Cerebellar nuclear complex (tissue), 1 donor: ENCODE measurements at places on chromosomes 2 and 18.
A peak's percentile ranks its signal among the peaks of the same experiment; 100 is the strongest.

GRCh38 chr2:45380131-45380836 lies 230.8 kb downstream of the SRBD1 start:
- no peak for DNase-seq

DNA sequence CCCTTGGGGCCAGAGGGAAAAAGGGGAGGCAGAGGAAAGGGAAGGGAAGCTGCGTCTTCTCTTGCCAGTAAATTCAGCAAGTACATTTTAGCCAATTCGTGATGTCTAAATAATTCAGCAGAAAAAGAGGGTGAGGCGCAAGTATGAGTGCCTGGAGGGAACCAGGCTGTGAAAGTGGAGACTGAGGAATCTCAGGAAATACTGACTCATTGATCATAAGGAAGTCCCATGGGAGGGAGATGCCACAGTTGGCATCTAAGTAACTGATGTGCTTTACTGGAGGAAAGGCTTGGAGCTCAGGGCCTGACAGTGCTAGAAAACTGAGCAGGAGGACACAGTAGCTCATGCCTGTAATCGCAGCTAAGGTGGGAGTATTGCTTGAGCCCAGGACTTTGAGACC lies 31.1 kb downstream of the KIF5C start:
- DNase-seq: no peak

- DNase-seq: no peak
Measured at GRCh38 chr2:81324046-81324445, 1019.5 kb upstream of the LRRTM1 start.

GRCh38 chr2:185610301-185610700 lies 128.3 kb upstream of the FSIP2 start:
- no peak for DNase-seq

DNA sequence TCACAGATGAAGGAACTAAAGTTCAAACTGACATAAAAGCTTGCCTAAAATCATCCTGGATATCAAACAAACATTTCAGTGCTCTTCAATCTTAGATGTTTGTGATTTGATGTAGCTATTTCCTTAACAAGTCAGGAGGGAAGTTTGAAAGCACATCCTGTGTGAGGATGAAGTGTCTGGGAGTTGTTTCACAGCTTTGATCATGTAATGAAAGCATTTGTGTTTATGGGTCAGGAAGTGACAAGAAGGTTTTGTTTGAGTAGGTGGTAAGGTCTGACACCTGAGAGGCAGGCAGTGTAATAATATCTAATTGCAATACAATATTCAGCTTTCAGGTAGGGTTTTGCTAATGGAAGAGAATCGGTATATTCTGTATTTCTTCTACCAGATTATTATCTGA lies 26.0 kb upstream of the CSRNP3 start:
- no peak for DNase-seq

GRCh38 chr2:118834901-118835745 lies 12.3 kb downstream of the EN1 start:
- DNase-seq: no peak

DNA sequence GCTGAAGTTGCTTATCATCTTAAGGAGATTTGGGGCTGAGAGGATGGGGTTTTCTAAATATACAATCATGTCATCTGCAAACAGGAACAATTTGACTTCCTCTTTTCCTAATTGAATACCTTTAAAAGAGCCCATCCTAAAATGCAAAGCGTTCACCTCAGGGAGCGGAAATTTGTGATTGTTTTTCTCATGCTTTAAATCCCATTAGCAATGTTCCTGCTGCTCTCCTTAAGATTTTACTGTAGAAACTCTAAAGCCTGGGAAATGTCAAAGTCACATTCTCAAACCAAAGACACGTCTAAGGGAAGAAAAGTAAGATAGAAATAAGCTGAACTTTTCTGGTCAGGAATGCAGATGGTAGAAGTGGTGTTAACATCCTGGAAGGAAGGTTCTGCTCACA lies 285.8 kb upstream of the MAP2 start:
- DNase-seq: no peak

GRCh38 chr2:194819367-194819766 lies 837.7 kb upstream of the SLC39A10 start:
- no peak for DNase-seq

DNA sequence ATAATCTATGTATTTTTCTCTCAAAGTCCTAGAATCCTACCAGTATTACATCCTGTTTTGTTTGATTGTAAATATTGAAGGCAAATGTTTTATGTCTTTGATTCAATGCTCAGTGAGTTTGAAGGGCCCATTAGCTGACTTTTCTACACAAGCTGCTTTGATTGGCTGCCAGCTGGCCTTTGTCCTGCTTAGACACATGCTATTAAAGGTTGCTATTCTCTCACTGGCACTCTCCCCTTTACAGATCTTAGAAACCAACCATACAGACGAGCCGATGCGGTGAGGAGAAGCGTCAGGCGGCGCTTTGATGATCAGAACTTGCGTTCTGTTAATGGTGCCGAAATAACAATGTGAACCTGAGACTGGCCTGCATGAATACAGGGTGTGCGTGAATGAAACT lies 69.7 kb downstream of the PRPF40A start:
- peak; percentile 51 for DNase-seq

- DNase-seq: no peak
Measured at GRCh38 chr2:29393676-29394075, 278.5 kb downstream of the CLIP4 start.

GRCh38 chr2:232697807-232698110 lies 628 bp downstream of the GIGYF2 start:
- DNase-seq: no peak

DNA sequence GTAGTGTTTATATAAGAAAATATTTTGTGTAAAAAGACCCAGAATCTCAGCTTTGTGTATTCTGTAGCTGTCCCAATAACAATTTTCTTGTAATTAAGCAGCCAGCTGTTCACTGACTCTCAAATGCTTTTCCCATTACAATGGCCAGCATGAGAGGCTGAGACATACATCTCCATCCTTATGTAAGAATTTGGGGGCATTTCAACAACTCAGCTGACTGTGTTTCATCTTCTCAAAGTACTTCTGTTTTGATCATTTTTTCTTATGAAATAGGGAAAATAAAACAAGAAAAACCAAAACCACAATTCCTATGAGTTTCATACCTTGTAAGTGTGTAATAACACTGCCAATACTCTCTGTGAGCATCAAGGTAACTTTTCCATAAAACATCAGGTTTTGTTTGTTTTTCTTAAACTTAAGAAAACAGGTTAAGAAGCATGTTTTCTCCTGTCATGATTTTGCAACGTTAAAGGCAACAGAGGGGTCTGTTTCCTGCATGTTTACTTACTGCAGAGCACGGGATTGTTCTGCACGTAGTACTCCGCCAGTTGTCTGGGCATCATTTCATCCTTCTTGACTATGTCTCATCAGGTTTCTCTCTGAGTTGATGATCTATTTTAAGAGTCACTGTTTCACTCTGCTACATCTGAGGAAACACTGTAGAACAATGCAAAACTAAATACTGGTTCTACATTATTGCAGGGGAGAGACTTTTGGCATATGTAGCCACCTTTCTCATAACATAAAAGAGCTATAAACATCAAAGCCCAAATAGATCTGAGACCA lies 62.9 kb upstream of the CYRIA start:
- no peak for DNase-seq

DNA sequence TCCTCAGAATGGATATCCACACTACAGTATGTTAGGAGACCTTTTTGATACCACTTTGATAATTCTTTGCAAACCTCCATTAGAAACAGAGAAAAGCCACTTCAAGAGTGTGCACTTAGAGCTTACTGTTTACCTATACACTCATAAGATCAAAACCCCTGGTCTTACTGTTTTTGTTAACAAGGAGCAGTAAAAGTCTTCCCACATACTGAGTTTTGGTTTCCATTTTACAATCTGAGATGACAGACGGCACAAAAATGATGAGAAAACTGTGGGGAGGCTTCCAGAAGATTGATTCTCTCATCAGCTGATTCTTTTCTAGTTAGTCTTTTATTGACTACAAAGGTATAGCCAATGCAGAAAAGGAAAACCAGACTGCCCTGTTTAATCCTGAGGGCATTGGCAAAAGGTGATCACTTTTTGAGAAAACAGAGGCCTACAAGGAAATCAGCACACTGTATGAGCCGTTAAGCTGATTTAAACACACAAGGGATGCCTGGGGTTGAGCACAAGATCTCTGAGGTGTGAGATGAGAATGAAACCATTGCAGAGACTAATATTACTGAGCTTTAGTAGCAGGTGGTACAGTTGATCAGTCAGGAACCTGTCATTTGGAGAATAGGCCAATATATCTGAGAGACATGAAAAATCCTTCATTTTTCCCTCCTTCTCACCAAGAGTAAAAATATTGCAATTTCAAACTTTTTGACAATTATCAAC lies 368.6 kb downstream of the GRB14 start:
- no peak for DNase-seq

- DNase-seq: no peak
Measured at GRCh38 chr2:47617028-47617427, 165.9 kb upstream of the MSH6 start.

DNA sequence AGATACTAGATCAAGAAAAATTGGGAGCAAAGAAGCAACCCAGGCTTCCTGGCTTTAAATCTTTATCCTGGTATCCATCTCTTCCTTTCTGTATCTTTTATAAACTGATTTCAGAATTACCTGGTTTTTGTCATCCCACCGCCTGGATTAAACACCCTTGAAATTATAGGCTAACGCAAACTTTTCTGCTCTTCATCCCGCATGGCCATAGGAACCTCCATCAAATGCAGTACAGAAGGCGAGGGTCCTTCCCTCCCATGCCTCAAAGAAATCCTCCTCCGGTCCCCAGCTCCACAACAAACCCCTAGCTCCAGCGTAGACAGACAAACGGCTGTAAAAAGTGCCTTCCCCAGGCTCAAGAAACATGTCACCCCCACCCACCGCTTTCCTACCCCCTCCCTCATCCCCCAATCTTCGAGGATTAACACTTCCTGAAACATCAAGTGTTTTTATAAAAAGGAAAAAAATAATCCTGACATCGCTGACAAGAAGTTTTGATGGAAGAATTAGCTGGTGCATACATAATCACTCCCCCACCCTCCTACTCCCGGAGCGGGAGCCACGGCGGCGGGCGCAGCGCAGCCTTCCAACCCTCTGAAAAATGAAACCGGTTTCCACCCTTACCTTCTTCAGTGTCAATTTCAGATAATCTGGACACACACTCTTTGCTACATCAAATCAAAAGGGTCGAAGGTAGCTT lies 7.6 kb downstream of the DLX1 start:
- no peak for DNase-seq

DNA sequence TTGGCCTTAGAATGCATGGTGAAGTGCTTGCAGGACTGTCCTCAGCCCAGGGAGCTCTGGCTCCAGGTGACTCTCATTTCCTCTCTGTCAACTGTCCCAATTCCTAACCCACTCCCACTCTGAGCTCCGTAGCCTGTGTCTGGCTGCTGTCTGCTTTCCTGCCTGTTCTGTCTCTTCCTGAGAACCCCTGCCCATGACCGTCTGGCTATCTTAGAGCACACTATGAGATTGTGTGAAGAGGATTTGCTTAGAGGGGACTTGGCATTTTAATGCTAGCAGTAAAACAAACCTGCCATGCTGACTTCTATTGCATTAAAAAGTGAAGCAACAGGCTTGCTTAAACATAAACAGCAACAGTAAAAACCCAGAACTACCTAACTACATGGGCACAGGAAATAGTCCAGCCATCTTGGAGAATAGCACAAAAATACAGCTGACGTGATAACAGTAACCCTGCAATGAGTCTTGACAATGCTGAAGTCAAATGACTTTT lies 234.7 kb downstream of the PRKCE start:
- DNase-seq: no peak

DNA sequence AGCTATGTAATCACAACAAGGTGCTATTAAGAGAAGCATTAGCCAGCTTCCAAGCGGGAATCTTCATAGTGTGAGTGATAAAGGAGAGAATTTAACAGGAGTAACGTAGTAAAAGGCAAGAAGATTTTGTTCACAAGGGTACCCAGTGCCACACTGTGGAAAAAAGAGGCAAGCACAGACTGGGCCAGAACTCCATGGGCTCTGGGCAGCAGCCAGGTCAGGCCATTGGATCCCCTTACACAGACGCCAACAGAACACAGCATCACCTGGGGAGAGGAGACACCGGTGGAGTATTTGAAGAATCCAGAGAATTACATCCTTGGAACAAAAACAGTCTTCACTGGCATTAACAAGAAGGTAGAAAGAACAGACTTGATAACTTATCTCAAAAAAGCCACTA lies 21.2 kb downstream of the AMER3 start:
- peak; percentile 67 for DNase-seq

GRCh38 chr2:191321861-191322662 lies 76.9 kb downstream of the MYO1B start:
- no peak for DNase-seq

GRCh38 chr18:61579581-61579980 lies 246.4 kb downstream of the CDH20 start:
- DNase-seq: no peak
